ENCODE measurements at places on chromosomes 16 and 17.

DNA sequence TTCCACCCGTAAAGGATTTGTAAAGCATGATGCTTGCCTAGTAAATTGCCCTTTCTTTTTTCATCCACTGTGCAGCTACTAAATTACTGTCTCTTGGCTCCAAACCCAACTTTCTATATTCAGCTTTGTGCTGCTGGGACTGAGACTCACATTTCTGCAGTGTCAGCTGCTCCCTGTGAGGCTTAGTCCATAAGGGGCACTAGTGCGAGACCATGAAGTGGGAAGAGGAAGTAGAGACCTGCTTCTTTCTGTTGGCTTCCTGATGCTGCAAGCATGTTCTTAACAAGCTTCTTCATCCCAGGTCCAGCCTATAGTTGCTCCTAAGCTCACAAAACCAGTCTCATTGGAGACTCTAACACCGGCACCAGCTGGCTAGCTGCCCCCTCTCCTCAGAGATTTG lies 74.9 kb upstream of the HS3ST2 start:
- DNase-seq = no peak

- DNase-seq = no peak
Observed at GRCh38 chr16:13559624-13560023, 360.3 kb upstream of the ERCC4 start.

DNA sequence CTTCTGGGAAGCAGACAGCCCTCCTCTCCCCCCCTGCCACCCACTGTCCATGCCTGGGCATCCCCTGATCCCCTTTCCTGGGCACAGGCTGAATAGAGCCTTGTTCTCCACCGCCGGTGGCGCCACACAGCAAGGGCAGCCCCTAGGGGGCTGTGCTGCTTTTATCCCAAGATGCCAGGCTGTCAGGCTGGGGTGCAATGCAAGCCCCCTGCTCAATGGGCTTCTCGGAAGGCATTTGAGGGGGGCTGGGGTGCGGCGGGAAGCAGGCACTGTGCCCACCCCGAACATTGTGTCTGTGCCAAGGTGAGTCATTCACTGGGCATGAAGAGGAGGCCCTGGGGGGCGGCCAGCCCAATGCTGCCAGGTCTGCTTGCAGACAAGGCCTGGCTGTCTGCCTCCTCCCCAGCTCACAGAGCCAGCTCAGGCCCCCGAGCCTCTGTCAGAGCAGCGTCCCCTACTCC lies 1.5 kb upstream of the GFAP start:
- DNase-seq = peak; percentile 51

GRCh38 chr17:4319221-4319620 lies 47.3 kb downstream of the UBE2G1 start:
- DNase-seq = no peak

DNA sequence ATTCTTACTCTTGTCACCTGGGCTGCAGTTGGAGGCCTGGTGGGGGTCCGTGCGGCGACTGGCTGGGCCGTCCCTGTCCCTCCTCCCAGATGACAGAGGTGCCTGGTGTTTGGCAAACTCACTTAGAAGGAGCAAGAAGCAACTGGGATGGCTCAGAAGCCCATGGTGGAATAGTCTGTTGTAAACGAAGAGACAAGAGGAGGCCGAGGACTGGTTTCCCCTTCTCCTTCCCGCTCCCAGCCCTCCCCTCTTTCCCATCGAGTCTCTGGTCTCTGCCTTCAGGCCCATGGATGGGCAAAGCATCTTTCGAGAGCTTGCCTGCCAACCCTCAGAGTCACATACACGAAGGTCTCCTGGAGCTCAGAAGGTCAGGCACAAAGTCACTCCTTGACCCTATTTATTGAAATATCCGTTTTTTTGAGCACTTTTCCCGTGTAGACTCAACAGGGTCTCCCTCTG lies 364.4 kb downstream of the SEC14L1 start:
- DNase-seq = no peak

- DNase-seq = no peak
Observed at GRCh38 chr17:8315764-8316217, 5.8 kb downstream of the ARHGEF15 start.

- no peak for DNase-seq
Observed at GRCh38 chr16:57652695-57653471, 15.2 kb upstream of the ADGRG3 start.

DNA sequence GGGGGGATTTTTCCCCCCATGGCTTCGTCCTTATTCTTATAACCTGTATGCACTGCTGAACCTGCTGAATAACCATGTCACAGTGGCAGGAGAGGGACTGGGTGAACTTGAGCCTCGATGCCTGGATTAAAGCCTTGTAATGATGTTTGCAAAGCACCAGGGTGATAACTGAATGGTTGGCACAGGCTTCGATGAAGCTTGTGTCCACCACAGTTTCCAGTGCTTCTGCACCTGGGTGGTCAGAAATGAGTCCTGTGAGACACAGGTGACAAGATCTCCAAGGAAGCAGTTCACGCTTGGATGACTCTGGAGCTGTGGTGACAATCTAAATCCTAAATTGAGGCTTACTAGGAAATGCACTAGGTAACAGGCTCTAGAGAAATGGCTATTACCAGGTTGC lies 729.3 kb downstream of the MAF start:
- no peak for DNase-seq

DNA sequence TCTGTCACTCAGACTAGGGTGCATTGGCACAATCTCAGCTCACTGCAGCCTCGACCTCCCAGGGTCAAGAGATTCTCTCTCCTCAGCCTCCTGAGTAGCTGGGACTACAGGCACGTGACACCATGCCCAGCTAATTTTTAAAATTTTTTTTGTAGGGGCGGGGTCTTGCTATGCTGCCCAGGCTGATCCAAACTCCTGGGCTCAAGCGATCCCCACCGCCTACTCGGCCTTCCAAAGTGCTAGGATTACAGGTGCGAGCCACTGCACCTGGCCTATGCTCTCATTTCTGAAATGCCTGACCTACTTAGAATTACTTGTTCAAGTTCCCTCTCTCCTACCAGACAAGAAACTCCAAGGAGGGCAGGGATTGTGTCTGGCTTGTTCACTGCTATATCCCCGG lies 5.1 kb upstream of the GP2 start:
- DNase-seq = no peak

DNA sequence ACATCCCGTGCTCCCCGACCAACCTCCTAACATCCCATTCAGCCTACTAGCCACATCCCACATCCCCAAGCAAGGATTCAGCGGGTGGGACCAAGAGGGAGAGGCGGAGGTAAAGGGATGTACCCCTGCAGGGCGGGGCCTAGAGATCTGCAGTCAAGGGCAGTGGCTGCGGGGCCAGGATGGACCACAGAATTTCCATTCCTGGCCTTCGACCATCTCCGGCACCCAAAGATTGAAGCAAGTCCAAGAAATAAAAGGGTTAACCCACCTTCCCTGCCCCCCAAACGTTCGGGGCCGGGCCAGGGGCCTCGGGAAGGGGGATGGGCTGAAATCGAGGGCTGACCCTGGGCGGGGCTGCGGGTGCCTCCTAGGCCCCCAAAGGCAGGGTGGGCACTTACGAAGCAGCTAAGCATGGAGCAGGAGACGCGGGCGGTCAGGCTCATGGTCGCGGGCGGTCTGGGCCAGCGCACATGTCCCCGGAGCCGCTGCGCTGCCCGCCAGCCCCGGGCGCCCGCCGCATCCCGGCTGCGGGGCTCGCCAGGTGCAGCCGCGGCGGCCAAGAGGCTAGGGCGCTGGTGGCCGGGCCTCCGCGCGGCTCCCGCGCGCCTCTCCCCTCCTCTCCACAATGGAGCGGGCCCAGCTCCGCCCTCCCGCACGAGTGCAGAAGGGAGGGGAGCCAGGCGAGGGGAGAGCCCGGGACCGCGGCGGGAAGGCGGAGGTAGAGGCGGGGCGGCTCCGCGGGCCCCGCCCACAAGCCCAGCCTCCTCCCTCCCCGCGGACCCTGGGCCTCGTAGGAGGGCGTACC lies at the start of gene MTMR4:
Gene MTMR4, minus strand, starts transcription at position 674 of the 805 bp plus-strand sequence. Its CDS starts 231 bp downstream, at position 443.
- DNase-seq = peak; percentile 80

DNA sequence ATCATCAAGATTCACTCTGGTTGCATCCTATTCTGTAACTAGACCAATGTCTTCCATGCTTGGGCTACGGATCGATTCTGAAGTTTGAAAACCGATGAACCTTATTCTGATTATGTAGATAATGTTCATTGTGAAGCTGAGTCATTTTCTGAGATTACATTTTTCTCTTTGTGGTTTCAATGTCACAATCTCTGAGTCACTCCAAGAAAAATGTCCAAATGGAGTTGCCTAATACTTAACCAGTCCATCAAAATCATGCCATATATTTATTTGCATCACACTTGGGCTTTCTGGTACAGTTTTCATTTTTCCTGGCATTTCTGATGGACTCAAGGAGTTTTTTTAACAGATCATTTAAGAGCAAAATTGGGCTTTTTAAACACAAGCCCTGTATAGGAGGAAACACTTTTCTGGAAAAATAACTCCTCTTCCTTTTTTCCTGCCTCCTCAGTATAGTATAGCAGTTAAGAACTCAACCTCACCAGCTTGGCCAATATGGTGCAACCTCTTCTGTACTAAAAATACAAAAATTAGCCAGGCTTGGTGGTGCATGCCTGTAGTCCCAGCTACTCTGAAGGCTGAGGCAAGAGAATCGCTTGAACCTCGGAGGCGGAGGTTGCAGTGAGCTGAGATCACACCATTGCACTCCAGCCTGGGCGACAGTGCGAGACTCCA lies 17.5 kb downstream of the CACNG3 start:
- DNase-seq = peak; percentile 7

DNA sequence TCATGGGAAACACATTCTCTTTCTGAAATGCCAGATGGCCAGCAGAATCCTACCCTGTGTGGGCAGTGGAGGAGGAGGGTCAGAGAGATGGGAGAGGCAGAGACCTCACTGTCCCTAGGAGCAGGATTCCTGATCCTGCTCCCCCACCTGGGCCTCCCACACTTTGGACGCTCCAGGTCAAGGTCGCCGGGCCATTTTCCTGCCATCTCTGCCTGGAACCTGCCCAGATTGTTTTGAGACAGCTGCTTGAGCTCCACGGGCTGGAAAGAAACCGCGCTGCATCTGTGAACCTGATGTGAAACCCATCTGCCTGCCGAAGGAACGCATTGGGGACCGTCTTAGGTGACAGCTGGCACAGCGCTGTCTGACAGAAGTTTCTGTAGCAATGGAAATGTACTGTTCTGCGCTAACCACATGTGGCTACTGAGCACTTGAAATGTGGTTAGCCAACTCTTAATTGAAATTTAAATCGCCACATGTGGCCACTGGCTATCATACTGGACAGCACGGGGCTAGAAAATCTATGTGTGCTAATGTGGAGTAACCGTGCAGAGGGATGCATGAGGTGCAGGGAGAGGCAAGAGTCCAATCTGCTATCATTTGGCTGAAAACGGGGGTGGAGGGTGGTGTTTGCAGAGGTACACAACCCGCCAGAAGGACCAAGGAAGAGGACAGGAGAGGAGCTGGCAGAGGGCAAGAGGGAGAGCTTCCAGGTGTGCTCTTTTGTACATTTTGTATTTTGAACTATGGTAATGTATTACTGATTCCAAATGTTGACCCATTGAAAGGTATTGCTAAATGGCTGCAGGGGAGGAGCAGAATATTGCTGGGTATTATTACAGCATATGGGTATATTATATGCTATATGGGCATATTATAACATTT lies 15.4 kb upstream of the NUBP1 start:
- no peak for DNase-seq

DNA sequence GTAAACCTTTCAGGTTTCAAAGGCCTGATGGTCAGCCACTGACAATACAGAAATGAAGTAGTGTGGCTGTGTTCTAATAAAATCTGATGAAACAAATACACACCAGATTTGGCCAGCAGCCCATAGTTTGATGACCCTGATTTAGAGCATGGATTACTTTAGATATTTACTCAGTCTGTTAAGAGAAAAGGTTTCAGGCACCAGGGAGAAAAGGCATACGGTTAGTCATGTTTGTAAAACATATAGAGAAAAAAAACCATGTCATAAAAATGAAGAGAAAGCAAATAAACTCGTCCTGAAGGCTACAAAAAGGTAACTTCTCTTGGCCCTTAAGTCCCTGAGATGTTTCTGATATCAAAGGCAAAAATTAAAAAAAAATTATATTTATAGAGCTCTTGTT lies 112.1 kb downstream of the ADAMTS18 start:
- DNase-seq = no peak

DNA sequence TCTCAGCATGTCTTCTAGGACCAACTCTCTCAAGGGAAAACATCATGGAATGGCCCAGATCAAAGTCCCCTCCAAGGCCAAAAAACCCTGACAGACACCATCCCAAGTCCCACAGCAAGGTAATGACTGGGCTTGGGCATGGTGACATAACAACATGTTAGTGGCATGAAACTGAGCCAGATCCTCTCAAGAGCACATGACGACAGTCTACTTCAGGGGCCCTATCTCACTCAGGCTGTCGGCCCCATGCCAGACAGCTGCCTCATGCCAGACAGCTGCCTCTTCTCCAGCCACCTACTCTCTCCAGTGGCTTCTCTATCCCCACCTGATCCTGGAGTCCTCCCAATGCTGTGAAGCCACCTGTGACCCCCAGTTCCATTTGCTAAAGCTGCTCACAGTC lies 18.4 kb downstream of the HSD11B2 start:
- no peak for DNase-seq

DNA sequence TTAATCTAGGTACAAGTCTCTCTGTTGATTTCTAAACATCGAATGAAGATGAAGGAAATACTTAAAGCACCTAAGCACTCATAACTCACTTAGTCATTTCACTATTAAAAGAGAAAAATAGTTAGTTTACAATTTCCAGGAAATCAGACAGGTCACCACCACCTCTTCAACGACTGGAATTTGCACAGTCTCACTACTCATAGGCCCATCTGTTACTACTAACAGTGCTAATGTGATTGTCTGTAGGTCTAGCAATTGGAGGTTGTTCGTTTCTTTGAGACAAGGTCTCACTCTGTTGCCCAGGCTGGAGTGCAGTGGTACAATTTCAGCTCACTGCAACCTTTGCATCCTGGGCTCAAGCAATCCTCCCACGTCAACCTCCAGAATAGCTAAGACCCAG lies 444.6 kb downstream of the MAF start:
- no peak for DNase-seq

All from fibroblast of skin of back (primary cell).